ENCODE measurements at places on chromosomes 13 and 19. TPM values are rescaled to one million over a fixed set of nuclear protein-coding genes. Genes with fewer than 3 reads are reported as not detected.

The PALM3 gene
- 23.7 TPM for polyA plus RNA-seq

The RXFP2 gene
- polyA plus RNA-seq = 9.2 TPM

The SLC10A2 gene
- 0.66 TPM for polyA plus RNA-seq

The KIRREL2 gene
- 12.4 TPM for polyA plus RNA-seq

The ZNF726 gene
- 5.4 TPM for polyA plus RNA-seq

The HTR2A gene
- 1.0 TPM for polyA plus RNA-seq

The ARHGAP33 gene
- polyA plus RNA-seq = 29.5 TPM

The PODNL1 gene
- 1.7 TPM for polyA plus RNA-seq

The PCDH8 gene
- 0.23 TPM for polyA plus RNA-seq

The DUS3L gene
- polyA plus RNA-seq = 24.7 TPM

The FAM187B gene
- polyA plus RNA-seq = not detected

The TYROBP gene
- 13.8 TPM for polyA plus RNA-seq

The TTC9B gene
- polyA plus RNA-seq = 0.05 TPM

The FSD1 gene
- 5.4 TPM for polyA plus RNA-seq

The FFAR3 gene
- 0.17 TPM for polyA plus RNA-seq

The FFAR1 gene
- polyA plus RNA-seq = 0.29 TPM

The GJB6 gene
- polyA plus RNA-seq = 6.3 TPM

The SSC5D gene
- polyA plus RNA-seq = 3.7 TPM

The NOTCH3 gene
- 77.5 TPM for polyA plus RNA-seq

The SLC5A5 gene
- not detected for polyA plus RNA-seq

Data from left renal pelvis (tissue), 4 donors.